Breast epithelium (tissue), 4 donors: ENCODE measurements at places on chromosomes 7 and 10.

GRCh38 chr7:39525926-39526325 is 40.3 kb upstream of the YAE1 start:
- H3K27ac ChIP-seq = no peak overlapping the region
- no peak overlapping the region for H3K4me3 ChIP-seq
- no peak for DNase-seq
- H3K36me3 ChIP-seq = no peaks in the 10 kb centered on the region
- H3K27me3 ChIP-seq = no peaks in the 10 kb centered on the region
- H3K4me1 ChIP-seq = no peaks in the 10 kb centered on the region

- no peaks in the 10 kb centered on the region for H3K36me3 ChIP-seq
- no peak overlapping the region for H3K27ac ChIP-seq
These were observed 43.6 kb downstream of the MKX start for GRCh38 chr10:27701938-27702537.

DNA sequence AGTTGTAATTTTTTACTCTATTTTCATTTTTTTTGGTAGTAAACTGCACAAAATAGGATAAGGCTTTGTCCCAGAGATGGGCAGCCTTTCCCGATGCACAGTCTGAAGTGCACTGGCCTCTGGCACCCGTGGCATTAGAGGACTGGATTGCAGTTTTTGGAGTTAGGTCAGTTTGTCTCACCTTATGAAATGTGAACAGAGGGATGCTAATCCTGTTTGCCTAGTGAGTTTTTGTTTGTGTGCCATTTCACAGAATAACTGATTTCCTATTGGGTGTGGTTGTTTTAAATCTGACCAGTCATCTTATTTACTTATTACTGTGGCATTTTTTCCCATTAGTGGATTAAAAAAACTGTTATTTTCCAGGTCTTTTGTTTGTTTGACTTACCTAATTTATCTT is 109.5 kb upstream of the GATA3 start:
- H3K27me3 ChIP-seq = no peaks in the 10 kb centered on the region
- no peak overlapping the region for H3K27ac ChIP-seq
- H3K4me1 ChIP-seq = no peaks in the 10 kb centered on the region
- no peak overlapping the region for H3K4me3 ChIP-seq
- no peak for DNase-seq
- H3K36me3 ChIP-seq = no peaks in the 10 kb centered on the region

DNA sequence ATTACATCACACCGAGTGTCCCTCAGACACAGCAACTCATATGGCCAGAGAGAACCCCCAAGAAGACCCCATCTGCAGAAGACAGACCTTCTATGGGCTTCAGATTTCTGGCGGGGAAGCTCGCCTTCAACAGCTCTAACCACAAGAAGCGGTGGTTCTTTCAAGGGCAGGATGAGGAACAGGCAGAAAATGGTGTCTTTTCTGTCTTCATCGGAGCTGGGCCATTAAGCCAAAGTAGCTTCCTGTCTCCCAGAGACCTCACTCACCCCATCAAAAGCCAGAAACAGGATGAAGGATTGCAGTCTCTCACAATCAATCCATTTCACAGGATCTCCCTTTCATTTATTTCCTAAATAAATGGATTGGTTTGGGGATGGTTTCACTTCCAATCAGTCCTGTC is 149.1 kb downstream of the HERPUD2 start:
- no peak overlapping the region for H3K27ac ChIP-seq
- no peak for DNase-seq
- no peaks in the 10 kb centered on the region for H3K4me1 ChIP-seq
- no peaks in the 10 kb centered on the region for H3K27me3 ChIP-seq

GRCh38 chr7:126635545-126635944 is 617.2 kb downstream of the GRM8 start:
- DNase-seq = no peak
- no peaks in the 10 kb centered on the region for H3K4me1 ChIP-seq
- H3K36me3 ChIP-seq = no peaks in the 10 kb centered on the region
- no peaks in the 10 kb centered on the region for H3K27me3 ChIP-seq
- no peak overlapping the region for H3K4me3 ChIP-seq
- no peak overlapping the region for H3K27ac ChIP-seq

DNA sequence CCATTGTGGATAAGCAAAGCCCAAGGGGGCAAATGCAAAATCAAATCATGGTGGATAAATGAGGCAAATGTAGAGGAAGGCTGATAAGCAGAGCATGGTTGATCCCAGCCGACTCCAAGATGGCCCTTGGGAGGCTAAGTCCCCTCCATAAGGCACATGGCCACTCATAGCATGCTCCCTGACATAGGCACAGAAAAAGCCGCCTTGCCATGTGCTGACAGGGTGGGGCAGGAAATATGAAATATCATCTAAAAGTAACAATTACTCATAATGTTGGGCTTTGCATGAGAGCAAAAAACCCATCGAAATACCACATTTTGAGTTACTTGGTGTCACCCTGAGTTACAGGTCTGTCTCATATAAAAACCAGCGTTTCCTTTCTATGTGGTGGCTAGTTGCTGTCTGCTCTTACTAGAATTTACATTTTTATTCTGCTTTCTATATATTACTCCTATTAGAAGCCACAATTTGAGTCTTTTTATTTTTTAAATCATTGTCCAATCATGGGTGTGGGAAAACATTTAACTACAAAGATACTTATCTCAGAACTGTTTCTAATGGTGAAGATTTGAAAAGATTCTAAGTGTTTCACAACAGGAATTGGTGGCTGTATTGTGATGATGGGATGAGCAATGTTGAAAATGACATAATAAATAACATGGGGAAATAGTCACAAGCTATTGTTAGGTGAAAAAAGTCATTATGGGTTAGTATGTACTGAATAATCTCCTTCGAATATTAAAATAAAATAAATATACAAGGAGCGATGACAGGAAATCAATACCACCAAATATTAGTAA is 102.7 kb downstream of the CUBN start:
- DNase-seq = no peak
- H3K4me1 ChIP-seq = no peaks in the 10 kb centered on the region
- no peaks in the 10 kb centered on the region for H3K27me3 ChIP-seq
- H3K27ac ChIP-seq = no peak overlapping the region
- no peak overlapping the region for H3K4me3 ChIP-seq

- H3K27me3 ChIP-seq = no peaks in the 10 kb centered on the region
- no peak overlapping the region for H3K4me3 ChIP-seq
- H3K27ac ChIP-seq = no peak overlapping the region
- H3K4me1 ChIP-seq = no peaks in the 10 kb centered on the region
These were observed 694.4 kb downstream of the AUTS2 start for GRCh38 chr7:70292716-70293115.

DNA sequence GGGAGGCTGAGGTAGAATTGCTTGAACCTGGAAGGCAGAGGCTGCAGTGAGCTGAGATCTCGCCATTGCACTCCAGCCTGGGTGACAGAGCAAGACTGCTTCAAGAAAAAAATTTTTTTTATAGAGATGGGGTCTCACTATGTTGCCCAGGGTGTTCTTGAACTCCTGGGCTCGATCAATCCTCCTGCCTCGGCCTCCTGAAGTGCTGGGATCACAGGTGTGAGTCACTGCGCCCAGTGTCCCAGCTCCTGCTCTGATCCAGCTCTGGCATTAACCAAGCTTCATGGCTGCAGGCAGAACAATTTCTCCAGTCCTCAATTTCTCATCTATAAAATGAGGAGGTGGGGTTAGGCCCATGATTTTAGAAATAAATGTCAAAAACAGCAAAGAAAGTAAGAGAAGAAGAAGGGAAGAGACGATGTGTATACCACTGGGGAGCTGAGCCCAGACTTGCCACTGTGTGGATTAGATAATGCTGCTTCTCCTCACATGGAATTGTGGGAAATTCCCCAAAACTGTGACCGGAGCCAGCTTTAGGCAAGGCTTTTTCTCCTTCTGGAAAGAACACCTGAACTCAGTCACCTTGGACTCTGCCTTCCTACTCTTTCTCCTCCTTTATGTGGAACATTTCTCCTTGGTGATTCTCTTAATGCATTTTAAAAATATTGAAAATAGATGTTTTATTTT is 25.5 kb downstream of the IL15RA start:
- H3K36me3 ChIP-seq = no peaks in the 10 kb centered on the region
- DNase-seq = peak; percentile 65
- peak overlapping the region; percentile 91 for H3K27ac ChIP-seq
- H3K27me3 ChIP-seq = no peaks in the 10 kb centered on the region
